ENCODE measurements at places on chromosomes 7 and 10.

- DNase-seq = no peak
These were observed 124.1 kb upstream of the FERD3L start for GRCh38 chr7:19269301-19269700.

DNA sequence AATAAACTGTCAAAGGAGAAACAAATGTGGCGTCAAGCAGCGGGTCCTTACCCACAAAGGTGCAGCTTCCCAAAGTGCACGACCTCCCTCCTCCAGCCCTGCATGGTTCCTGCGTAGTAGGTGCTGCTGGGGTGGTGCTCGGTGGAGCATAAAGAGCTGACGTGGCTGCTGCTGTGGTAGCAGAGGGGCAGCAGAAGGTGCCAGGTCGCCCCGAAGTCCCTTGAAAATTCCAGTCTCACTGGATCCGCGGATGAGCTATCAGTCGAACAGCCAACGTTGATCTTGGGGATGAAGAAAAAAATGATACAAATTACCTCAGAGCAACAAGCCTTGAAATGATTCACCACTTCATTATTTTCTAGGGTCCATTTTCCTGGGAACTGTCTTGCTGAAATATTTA, 105.0 kb upstream of the SLC26A5 start:
- DNase-seq = no peak

- DNase-seq = no peak
These were observed 9.4 kb downstream of the GPR22 start for GRCh38 chr7:107479303-107479702.

DNA sequence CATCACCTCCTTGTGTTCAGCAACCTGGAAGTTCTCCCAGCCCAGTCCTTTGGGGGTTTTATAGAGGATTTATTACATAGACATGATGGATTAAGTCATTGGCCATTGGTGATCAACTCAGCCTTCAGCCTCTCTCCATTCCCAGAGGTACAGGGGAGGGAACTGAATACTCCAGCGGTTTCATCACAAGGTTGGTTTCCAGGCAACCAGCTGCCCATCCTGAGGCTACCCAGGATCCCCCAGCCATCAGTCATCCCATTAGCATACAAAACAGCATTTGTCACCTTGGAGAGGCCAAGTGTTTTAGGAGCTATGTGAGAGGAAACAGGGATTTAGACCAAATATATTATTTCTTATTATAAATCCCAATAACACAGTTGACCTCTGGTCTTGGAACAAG, 584.8 kb upstream of the NRP1 start:
- no peak for DNase-seq

GRCh38 chr7:87414794-87415188, 60.7 kb downstream of the ABCB4 start:
- DNase-seq = no peak

GRCh38 chr10:117374506-117375359, 507 bp downstream of the PDZD8 start:
- DNase-seq = no peak

DNA sequence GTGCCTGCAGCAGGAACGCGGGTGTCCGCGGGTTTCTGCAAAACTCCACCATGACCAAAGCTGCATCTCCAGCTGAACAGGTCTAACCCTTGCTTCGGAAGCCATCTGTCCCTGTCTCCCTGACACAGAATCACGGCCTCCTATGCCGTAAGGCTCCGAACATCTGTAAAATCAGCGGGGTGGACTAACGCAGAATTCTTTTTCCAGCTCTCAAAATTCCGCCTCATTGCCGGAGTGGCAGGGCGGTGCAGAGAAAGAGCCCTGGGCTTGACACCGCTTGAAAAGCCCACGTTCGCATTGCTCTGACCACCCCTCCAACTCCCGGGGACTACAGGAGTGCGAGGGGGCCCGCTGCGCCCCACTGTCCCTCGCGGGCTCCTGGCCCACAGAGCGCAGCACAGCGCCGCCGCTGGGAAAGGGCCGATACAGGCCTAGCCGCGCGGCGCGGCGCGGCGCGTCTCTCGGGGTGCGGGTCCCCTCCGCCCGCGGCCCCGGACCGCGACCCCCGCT, 409 bp downstream of the DNMBP start:
- no peak for DNase-seq

GRCh38 chr10:788796-789748, 99.6 kb upstream of the DIP2C start:
- peak; percentile 60 for DNase-seq

- peak; percentile 5 for DNase-seq
These were observed 316.6 kb upstream of the ZNF32 start for GRCh38 chr10:43965033-43965917.

DNA sequence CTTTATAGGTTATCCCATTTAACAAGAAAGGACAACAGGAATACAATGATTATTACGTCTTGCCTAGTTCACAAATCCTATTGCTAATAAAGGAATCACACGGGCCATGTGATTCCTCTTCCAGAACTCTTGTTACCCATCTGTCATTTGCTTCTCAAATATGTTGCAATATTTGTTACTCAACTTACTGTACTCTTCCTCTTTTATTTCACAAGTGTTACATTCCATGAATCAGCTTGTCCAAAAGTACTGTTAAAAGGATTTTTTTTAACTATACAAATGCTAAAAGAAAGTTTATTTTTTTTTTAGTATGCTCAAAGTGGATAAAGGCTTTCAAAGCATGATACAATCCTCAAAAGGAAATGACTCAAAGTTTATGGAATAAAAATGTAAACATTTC, 3.9 kb upstream of the CD36 start:
- DNase-seq = peak; percentile 95

- no peak for DNase-seq
These were observed 201.1 kb downstream of the WDR37 start for GRCh38 chr10:1257274-1257673.

- DNase-seq = no peak
These were observed 55.3 kb downstream of the ADCYAP1R1 start for GRCh38 chr7:31107106-31108090.

DNA sequence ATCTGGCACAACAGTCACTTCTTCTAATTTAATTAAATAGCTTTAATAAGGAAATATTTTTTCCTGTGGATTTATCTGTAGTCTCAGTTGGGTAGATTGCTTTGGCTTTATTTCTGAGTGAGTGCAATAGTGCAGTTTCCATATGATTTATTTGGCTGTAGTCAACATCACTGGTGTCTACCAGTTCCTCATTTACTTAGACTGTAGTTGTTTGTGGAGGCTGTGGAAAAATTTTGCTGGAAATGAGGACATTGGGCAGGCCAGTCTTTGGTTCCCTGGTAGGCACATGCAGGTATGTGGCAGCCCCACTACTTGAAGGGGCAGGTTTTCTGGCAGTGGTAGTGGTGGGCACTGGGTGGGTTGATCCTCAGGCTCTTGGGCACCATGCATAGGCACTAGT, 15.5 kb downstream of the TAS2R40 start:
- peak; percentile 60 for DNase-seq

- DNase-seq = peak; percentile 1
These were observed 28.4 kb downstream of the UBE2D4 start for GRCh38 chr7:43954524-43955228.
